ENCODE measurements at places on chromosomes 5 and 9.

DNA sequence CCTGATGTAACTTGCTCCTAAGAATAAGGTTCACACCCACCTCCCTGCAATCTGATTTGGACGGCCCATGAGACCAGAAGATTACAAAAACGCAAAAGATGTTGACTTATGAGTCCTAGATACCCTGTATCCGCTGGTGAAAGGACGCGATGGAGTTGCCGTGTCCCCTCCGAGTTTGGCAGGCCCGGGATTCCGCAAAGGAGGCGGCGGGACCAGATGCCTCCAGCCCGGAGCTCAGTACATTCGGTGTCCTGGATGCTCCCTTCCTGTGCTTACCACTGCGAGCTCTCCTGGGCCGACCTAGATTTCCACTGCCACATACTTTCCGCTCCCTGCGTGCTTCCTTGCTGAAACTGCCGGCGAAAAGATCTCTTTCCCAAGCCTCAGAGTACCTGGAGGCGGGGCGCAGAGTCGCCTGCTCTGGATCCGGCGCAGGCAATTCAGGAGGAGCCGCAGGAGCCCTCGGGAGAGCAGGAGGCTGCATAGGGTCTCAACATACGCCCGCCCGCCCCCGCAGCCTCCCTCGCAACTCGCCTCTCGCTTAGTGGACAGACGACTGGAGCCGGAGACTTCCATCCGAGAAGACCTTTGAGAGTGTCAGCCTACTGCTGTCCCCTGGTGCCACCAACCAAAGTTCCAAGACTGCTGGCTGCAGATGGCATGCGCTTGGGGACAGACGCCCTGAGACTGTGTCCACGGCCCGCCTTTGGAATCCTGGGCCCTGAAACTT, 39.8 kb downstream of the ANXA2R start:
- DNase-seq = no peak

GRCh38 chr5:169352901-169353300, 52.0 kb upstream of the SLIT3 start:
- no peak for DNase-seq

- no peak for DNase-seq
Observed at GRCh38 chr9:15176836-15177235, 130.2 kb downstream of the TTC39B start.

DNA sequence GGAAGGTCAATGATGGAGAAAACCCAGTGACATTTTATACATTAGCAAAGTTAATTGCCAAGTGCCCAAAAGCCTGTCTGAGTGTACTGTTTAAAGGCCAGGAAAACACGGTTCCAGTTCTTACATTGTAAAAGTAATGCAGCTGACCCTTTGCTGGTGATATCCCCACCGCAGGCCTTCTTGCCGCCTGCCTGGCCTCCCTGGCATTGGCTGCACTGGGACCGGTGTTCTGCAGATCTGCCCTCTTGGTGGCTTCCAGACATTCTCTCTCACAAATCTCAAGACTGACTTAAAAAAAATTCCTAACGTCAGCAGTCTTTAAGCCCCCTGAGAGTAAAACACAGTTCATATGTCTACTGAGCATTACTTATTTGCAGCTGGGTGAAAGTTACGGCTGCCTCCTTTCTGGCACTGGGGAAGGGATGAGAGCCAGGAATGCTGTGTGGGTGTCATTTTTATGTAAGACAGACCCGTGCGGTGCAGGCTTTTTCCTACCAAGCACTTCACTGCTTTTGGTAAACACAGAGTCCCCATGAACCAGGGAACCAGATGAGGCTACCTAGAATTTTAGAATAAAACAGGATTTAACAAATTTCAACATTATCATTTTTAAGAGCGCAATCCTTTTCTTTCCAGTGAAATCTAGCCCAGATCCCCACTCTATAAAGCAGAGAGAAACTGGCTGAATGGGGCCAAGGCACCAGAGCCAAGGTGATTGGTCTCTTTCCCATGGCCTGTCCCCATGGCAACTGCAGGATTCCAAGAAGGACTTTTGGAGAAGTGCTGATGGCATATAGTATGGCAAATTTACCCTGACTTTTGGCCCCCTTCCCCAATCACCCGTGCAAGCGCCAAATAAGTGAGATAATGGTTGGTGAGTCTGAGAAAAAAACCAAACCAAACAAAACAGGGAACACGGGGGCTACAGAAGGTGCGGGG, 80.8 kb downstream of the LMNB1 start:
- DNase-seq = no peak

- DNase-seq = no peak
Observed at GRCh38 chr9:37386988-37387387, 35.5 kb upstream of the GRHPR start.

- DNase-seq = no peak
Observed at GRCh38 chr5:126462239-126463014, 39.2 kb downstream of the GRAMD2B start.

DNA sequence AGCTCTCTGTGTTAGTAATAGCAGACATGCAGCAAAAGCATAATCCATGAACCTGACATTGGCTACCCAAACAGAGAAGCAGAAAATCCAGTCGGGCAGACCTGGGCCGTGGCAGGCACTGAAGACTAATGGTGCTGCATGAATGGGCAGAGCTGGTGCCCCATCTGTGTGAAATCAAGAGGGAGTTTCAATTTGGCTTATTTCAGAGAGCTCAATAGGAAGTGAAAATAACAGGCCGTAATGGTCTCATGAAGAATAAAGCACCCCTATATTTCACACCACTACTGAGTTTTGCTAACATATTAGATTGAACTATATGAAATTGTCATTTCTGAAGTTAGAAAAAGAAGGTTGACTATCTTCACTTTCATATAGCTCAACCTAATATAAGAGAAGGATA, 149.7 kb downstream of the ENC1 start:
- no peak for DNase-seq

- no peak for DNase-seq
Observed at GRCh38 chr5:90184764-90185163, 224.8 kb downstream of the CETN3 start.

GRCh38 chr5:116492016-116492623, 82.5 kb downstream of the SEMA6A start:
- no peak for DNase-seq
